ENCODE measurements at places on chromosomes 12 and 14. TPM values are rescaled to one million over a fixed set of nuclear protein-coding genes. Genes with fewer than 3 reads are reported as not detected.

The C14orf132 gene
- total RNA-seq, result 1.5 TPM

The NELL2 gene
- 55.1 TPM for total RNA-seq

The TMX1 gene
- 50.6 TPM for total RNA-seq

The TSPAN11 gene
- not detected for total RNA-seq

The IL31 gene
- total RNA-seq, result not detected

The RNASE3 gene
- not detected for total RNA-seq

The ARHGEF25 gene
- 0.42 TPM for total RNA-seq

The LAG3 gene
- 13.1 TPM for total RNA-seq

The NKX2-1 gene
- not detected for total RNA-seq

The CCDC175 gene
- total RNA-seq, result not detected

The ADCY4 gene
- 5.3 TPM for total RNA-seq

DNA sequence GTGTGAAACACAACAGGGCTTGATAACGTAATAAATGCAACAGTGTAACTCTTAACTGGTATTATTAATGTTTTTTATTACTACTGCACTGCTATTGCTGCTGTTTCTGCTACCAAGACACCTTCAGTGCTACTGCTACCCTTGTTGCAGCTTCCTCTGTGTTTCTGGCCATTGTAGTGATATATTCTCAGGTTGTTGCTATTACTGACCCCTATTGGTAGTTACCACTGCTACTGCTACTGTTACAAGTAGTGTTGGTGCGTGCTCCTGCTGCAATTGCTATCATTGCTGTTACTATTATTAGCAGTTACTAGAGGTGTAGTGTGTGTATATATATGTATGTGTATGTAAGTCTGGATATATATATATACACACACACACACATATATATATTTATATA, 87.2 kb upstream of the PTPRB start:
- DNase-seq, result no peak

GRCh38 chr14:104659764-104660523, 29.5 kb upstream of the INF2 start:
- DNase-seq, result no peak

GRCh38 chr14:77212943-77213678, 31.5 kb downstream of the TMEM63C start:
- DNase-seq, result peak; percentile 46

GRCh38 chr12:58509116-58509885, 411.0 kb downstream of the LRIG3 start:
- no peak for DNase-seq

DNA sequence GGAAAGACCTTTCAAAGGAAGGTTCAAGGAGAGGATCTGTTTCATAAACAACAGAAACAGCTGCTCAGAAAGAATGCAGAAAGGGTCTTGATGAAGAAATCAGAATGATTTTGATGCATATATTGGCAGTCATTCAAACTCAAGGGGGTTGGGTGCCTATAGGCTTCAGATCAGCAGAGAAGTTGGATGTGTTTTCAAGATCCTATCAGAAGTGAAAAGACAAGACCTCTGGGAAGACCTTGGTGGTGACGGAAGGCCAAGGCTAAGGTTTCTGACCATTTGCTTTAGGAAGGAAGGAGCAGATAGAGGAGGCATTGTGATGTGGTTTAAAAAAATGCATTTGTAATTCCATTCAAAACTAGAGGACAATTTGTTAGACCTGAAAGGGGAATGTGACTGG, 15.2 kb upstream of the PTPRB start:
- DNase-seq, result no peak

DNA sequence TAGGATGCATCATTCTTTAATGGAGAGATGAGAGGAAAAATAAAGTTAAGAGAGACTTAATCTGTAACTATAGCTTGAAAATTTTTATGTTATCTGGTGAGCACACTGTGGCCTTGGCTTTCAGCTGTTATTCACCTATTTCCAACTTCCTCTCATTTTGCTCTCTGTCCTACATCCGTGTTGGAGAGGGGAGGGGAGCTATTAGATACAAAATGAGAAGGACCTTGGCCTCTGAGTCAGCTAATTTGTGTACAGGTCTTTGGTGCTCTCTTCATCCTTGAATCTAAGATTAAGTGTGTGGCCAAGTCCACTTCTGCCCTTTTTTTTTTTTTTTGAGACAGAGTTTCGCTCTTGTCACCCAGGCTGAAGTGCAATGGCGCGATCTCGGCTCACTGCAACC, 887 bp upstream of the APOBEC1 start:
- no peak for DNase-seq

- DNase-seq, result no peak
These were observed 219.0 kb upstream of the RTL1 start for GRCh38 chr14:101122237-101123141.

GRCh38 chr12:75208856-75209811, 505 bp downstream of the KCNC2 start:
- DNase-seq, result peak; percentile 20
